ENCODE measurements at places on chromosomes 7 and 10. TPM values are rescaled to one million over a fixed set of nuclear protein-coding genes. Genes with fewer than 3 reads are reported as not detected.

Gene TMEM139
- total RNA-seq: 49.3 TPM

Gene SLC13A1
- not detected for total RNA-seq

Gene EGFR
- 87.4 TPM for total RNA-seq

Gene CALML3
- total RNA-seq: not detected

Gene EXOSC1
- total RNA-seq: 28.6 TPM

Gene CPVL
- total RNA-seq: 43.5 TPM

Gene SFRP4
- total RNA-seq: not detected

Gene HOGA1
- total RNA-seq: 7.9 TPM

Gene STEAP4
- total RNA-seq: 11.3 TPM

DNA sequence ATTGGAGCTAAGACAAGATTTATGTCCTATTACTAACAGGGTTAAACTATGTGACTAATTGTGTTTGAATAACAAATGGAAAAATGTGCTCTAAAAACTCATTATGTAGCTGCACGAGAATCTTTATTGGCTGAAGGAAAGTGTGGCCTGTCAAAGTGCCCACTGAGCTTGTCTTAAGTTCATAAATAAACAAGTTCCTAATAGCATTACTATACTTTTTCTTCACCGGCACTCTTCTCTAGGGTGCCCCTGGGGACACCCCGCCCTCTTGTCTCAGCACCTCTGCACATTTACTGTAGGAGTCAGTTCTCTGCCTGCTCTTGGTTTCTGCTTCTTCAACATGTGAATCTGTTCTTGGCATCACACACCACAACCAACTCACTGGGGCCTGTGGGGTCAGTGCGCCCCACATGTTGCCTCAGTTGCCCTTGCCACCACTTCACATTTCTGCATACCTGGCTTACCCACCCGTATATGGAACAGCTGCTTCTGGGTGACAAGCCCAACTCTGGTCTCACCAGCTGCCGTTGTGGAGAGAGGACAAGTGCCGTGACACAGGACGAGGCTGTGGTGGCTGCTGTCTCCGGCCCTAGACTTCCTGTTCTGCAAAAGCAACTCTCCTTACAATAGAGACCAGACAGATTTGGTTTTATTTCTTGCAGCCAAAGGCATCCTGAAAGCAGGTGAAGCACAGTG, 96.3 kb upstream of the DDC start:
- no peak overlapping the region for H3K4me3 ChIP-seq
- H3K36me3 ChIP-seq: peaks cover 13% of the 10 kb centered on the region
- H3K27me3 ChIP-seq: no peaks in the 10 kb centered on the region

DNA sequence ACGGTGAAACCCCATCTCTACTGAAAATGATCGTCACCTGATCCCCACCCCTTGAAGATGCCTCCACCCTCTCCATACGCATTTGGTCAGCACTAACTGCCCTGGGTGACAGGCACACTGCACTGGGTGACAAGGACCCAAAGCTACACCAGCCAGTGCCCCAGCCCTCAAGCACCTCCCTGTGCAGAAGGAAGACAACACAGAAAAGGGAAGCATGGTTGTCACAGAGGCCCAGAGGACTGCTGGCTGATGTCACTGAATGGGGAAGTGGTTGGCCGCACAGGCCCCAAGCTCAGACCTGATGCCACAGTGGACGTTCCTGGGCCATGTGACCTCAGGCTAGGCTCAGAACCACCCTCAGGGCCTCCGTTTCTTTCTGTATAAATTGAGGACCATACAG, 4.2 kb upstream of the PILRA start:
- H3K36me3 ChIP-seq: peaks cover 35% of the 10 kb centered on the region
- no peaks in the 10 kb centered on the region for H3K27me3 ChIP-seq
- no peak overlapping the region for H3K4me3 ChIP-seq
- H3K27ac ChIP-seq: no peak overlapping the region
- no peak for DNase-seq

DNA sequence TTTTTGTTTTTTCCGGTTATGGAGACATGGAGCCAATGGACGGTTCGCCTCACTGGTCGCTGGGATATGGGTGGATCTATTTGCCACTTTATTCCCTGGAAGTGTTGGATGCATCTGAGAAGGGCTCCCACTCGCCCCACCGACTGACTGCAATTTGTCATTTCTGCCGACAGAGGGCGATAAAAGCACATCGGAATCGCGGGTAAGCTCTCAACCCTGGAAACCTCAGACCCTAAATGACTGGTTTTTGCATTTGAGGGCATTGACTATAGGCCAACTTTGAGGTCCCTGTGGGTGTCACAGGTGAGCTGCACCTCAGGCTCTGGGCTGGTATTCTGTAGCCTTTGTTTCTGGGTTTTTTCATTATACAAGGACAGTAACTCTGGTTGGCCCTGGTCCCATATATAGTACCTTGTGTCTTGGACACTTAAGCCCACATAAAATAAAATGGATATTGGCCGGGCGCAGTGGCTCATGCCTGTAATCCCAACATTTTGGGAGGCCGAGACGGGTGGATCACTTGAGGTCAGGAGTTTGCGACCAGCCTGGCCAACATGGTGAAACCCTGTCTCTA, 11.9 kb upstream of the OPALIN start:
- H3K27ac ChIP-seq: no peak overlapping the region
- no peaks in the 10 kb centered on the region for H3K27me3 ChIP-seq
- peak overlapping the region; percentile 64 for H3K4me3 ChIP-seq
- peak; percentile 55 for DNase-seq
- H3K36me3 ChIP-seq: peaks cover 5% of the 10 kb centered on the region

GRCh38 chr7:44333911-44334733, 8.7 kb upstream of the CAMK2B start:
- H3K27ac ChIP-seq: no peak overlapping the region
- DNase-seq: no peak
- H3K4me3 ChIP-seq: no peak overlapping the region
- peaks cover 60% of the 10 kb centered on the region for H3K27me3 ChIP-seq
- no peaks in the 10 kb centered on the region for H3K36me3 ChIP-seq
- H3K4me1 ChIP-seq: no peaks in the 10 kb centered on the region

DNA sequence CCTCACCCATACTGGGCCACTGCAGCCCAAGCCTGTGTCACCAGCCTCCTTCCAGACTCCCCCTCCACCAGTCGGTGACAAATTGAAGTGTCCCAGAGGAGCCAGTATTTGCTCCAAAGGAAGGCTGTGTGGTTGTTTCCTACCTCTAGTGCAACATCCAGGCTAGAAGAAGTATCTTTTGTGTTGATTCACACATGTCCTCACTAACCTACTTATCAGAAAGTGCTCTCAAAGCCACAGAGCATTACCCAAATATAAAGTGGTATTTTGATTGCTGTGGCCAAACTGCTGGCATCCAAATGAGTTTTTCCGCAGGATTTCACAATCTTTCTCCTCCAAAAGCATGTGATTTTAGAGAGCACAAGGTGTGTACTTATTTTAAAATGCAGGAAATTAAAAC, 134.8 kb downstream of the CUL2 start:
- no peaks in the 10 kb centered on the region for H3K27me3 ChIP-seq
- peaks cover 14% of the 10 kb centered on the region for H3K4me1 ChIP-seq
- no peaks in the 10 kb centered on the region for H3K36me3 ChIP-seq
- DNase-seq: no peak
- no peak overlapping the region for H3K4me3 ChIP-seq

DNA sequence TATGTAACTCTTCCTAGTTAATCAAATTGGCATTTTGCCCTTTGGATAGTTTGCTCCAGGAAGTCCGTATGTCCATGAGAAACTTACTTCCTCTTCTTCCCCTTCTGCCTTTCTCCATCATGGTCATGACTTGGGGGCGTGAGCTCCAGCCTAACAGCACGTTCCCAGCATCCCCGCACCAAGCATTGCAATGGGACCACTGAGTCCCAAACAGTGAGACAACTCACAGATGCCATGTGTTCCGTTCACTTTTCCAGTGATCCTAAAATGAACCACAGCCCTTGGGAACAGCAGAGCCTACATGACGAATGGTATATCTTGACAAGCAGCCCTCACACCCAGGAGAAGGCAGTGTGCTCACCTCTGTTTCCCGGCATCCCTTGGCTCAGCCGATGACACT, 10.7 kb downstream of the BTBD16 start:
- DNase-seq: no peak
- peaks cover 2% of the 10 kb centered on the region for H3K27me3 ChIP-seq
- H3K27ac ChIP-seq: no peak overlapping the region
- H3K36me3 ChIP-seq: no peaks in the 10 kb centered on the region
- H3K4me3 ChIP-seq: no peak overlapping the region

- H3K36me3 ChIP-seq: no peaks in the 10 kb centered on the region
- DNase-seq: no peak
- peaks cover 16% of the 10 kb centered on the region for H3K4me1 ChIP-seq
- H3K4me3 ChIP-seq: no peak overlapping the region
- H3K27ac ChIP-seq: no peak overlapping the region
Measured at GRCh38 chr10:61957806-61958205, 56.3 kb downstream of the ARID5B start.

DNA sequence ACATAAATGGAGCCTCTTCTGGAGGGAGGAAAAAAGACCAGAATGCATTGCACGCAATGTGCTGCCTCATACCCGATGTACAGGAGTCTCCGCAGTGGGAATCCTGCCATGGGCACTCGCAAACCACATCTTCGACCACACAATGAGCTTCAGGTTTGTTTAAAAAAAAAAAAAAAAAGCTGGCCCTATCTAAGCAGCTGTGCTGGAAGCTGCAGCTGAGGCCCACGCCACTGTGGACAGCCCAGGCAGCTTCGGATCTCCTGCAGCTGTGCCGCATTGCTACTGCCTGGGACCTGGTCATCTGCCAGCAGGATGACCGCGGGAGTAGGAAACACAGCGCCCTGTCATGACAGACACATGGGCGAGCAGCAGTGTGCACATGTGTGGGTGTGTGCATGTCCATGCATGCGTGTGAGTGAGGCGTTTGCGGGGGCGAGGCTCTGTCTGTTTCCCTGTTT, 26.0 kb downstream of the EN2 start:
- no peak overlapping the region for H3K4me3 ChIP-seq
- no peaks in the 10 kb centered on the region for H3K4me1 ChIP-seq
- peaks cover 88% of the 10 kb centered on the region for H3K27me3 ChIP-seq
- no peak overlapping the region for H3K27ac ChIP-seq

GRCh38 chr7:3094701-3095445, 51.2 kb upstream of the CARD11 start:
- no peak for DNase-seq
- no peak overlapping the region for H3K4me3 ChIP-seq
- H3K27ac ChIP-seq: no peak overlapping the region
- no peaks in the 10 kb centered on the region for H3K27me3 ChIP-seq

DNA sequence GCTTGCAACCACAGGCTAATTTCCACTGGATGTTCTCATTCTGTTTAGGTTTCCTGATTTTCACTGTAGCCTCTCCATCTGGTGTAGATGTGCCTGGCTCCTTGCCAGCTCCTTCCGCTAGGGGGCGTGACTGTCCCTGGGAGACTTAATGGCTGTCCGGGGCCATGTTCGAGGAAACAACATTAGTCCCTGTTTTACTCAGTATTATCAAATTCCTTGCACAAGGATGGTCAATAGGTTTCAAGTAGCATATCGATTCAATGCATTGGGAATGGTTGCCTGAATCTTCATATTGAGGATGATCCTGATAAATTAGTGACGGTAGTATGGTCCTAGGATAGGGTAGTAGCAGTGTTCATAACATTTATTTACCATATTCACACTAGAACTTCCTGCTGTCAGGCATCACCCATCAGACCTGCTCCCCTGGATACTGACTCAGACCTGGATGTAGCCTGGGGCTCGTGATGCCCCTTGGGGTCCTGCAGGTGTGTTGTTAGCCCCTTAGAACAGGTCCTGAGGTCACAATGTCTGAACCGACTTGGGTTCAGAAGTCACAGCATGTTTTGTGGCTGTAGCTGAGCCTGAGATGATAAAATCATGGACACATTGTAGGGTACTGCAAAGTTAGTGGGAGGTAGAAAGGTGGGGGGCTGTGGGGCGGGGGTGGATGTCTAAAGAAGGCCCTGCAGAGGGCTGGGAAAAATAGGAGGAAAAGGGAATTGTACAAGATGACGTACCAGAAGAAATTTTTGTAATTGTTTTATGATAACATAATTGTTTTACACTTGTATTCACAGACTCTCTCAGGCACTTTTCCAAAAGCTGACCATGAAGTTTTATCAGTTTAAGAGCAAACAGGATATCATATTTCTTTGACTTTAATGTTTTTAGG, 8.9 kb upstream of the EXOC6 start:
- H3K27me3 ChIP-seq: no peaks in the 10 kb centered on the region
- no peaks in the 10 kb centered on the region for H3K36me3 ChIP-seq
- no peak overlapping the region for H3K4me3 ChIP-seq
- peaks cover 29% of the 10 kb centered on the region for H3K4me1 ChIP-seq

GRCh38 chr7:99808766-99809165, 19.0 kb upstream of the CYP3A43 start:
- H3K27ac ChIP-seq: no peak overlapping the region
- no peaks in the 10 kb centered on the region for H3K36me3 ChIP-seq
- peaks cover 18% of the 10 kb centered on the region for H3K27me3 ChIP-seq
- no peak for DNase-seq
- no peak overlapping the region for H3K4me3 ChIP-seq

DNA sequence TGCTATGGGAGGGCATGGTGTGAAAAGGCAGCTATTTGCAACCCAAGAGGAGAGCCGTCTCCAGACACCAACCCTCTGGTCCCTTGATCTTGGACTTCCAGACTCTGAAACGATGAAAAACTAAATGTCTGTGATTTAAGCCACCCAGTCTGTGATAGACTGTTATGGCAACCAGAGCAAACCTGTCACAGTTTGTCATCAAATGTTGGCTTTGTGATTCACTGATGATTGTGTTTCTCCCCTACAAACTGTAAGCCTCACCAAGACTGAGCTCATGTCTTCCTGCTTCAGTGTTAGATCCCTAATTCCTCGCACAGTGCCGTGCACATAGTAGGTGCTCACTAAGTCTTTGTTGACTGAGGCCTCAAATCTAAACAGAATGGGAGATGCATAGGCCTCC, 224.6 kb upstream of the PITRM1 start:
- peak overlapping the region; percentile 47 for H3K27ac ChIP-seq
- H3K4me1 ChIP-seq: peaks cover 39% of the 10 kb centered on the region
- H3K4me3 ChIP-seq: no peak overlapping the region
- no peak for DNase-seq

- H3K36me3 ChIP-seq: no peaks in the 10 kb centered on the region
- DNase-seq: no peak
- no peak overlapping the region for H3K4me3 ChIP-seq
Measured at GRCh38 chr7:67343114-67343513, 346.5 kb downstream of the TYW1 start.

DNA sequence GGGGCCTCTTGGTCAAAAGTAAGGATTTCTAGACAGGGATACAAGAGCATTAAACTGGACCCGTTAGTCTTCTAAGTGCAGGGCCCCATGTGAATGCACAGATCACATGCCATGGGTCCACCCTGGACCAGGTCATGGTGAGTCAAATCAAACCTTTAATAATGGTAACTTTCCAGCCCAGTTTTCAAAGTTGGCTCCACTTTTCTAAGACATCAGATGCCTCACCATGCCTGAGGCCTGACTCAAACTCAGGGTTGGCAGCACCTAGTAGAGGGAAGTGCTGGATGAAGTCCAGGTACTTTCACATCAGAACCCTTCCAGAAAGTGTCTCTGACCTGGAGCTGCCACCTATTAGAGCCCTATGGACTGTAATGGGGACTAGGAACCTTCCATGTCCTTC, 9.7 kb upstream of the SMIM30 start:
- no peak overlapping the region for H3K27ac ChIP-seq
- H3K4me1 ChIP-seq: no peaks in the 10 kb centered on the region
- DNase-seq: no peak
- H3K36me3 ChIP-seq: no peaks in the 10 kb centered on the region
- H3K4me3 ChIP-seq: no peak overlapping the region
